Activated naive CD8-positive, alpha-beta T cell treated with anti-CD3 and anti-CD28 coated beads, Interleukin-2, amount 10 ng/mL, durations not matched to agents 7 days and 5 days (primary cell): ENCODE measurements at places on chromosomes 11 and 22. TPM values are rescaled to one million over a fixed set of nuclear protein-coding genes. Genes with fewer than 3 reads are reported as not detected.

Gene ANKK1
- 2.4 TPM for total RNA-seq

GRCh38 chr11:125326126-125326525 is 161.6 kb downstream of the PKNOX2 start:
- no peak for DNase-seq

GRCh38 chr11:19721176-19721575 is 8.5 kb downstream of the NAV2 start:
- no peak for DNase-seq

DNA sequence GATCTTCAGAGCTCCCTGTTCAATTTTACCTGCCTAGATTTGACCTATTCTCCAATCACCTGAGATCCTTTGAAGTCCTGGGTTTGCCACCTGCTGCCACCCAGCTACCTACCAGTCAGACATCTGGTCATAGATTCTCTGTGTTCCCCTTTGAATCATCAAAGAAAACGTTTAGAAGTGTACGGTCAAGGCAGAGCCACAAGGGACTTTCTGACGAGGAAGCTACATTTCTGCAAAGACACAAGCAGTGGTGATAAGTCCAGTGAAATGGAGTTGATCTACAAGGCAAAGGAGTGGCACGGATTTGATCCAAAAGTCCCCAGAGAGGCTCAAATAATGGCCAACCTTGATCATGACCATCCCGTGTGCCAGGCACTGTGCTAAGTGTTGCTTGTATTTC is 549.9 kb downstream of the MIAT start:
- DNase-seq = no peak

- no peak for DNase-seq
Observed at GRCh38 chr11:77710358-77710757, 72.8 kb upstream of the CLNS1A start.

- DNase-seq = no peak
Observed at GRCh38 chr11:35163702-35164496, 24.9 kb downstream of the CD44 start.

- DNase-seq = no peak
Observed at GRCh38 chr22:35343664-35344550, 37.0 kb upstream of the HMOX1 start.

DNA sequence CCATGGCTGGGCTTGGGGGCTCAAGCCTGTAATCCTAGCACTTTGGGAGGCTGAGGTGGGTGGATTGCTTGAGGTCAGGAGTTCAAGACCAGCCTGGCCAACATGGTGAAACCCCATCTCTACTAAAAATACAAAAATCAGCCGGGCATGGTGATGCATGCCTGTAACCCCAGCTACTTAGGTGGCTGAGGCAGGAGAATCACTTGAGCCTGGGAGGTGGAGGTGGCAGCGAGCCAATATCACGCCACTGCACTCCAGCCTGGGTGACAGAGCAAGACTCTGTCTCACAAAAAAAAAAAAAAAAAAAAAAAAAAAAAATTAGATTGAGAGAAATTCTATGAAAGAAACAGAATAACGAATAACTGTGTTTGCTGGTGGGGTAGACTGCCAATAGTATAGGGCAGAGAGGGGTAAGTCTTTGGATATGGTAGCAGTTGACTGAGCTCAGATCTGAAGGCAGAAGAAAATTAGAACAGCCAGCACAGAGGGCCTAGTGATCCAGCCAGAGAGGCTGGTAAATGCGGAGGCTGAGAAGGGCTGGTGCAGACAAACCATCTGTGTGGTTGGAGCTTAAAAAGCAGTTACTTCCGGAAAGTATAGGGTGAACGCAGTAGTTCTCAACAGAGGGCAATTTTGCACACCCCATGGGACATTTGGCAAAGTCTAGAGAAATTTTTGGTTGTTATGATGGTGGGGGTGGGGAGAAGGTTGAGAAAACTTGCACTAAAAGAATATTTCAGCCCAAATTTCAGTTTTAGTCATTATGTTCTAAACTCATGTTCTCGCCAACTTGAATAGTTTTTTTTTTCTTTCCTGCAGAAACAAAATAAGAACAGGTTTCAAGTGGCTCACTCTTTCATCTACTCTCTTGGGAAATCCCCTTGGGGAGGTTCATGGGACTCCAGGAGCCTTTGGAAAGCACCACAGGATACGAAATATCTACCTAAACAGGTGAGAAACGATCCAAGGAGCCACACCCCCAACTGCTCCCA is 1.6 kb upstream of the HORMAD2 start:
- DNase-seq = no peak

GRCh38 chr11:2955906-2956476 is 26.8 kb upstream of the PHLDA2 start:
- no peak for DNase-seq

DNA sequence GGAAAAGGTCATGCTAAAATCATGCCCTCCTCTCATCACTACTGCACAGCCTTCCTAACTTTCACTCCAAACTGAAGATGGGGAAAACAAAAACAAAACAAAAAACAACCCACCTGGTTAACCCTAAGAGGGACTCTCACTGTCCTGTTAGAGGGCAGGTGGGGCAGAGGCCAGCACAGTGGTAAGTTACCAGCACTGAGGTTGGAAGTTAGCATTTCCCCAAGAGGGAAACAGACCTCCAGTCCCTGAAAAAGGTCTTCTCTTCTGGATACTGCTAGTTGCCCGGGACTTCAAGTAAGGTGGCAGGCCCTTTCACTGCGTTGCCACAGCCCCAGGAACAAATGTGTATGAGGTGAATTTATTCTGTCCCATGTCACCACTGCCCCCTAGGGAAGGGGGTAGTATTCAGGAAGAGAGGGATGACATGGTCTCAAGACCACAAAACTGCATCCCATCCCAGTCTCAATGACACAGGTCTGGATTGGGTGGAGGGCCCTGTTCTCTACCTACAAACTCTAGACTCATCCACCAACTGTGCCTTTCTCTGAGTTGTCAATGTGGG is 792 bp upstream of the ADAMTS8 start:
- DNase-seq = no peak

DNA sequence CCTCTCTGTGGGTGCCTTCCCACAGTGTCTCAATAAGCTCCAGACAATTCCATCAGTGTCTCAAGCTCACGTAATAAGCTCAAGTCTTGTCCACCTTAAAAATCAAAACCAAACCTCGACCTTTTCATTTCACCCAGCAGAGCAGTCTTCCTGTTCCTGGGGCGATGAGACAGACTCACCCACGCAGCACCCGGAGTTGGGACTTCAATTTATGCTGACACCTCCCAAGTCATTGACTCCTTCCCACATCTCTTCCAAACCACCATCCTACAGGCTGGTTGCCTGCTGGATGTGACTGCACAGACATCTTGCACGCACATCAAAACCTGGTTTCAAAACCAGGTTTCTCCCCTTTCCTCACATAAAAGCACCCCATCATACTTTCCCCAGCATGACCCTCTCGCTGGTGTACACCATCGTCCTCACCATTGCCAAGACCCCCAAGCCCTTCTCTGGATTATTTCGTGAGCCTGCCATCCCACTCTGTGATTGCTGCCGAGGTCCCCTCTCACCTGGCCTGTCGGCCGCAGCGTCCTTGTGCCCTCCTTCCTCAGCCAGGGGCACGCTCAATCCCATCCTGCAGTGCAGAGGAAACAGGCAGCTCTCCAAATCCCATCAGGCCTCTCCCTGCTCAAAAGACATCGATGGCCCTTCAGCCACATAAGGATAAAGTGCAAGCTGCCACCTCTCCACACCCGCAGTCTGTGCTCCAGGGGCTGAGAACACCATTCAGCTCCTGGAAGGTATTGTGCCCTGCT is 45.1 kb upstream of the FBXO3 start:
- DNase-seq = no peak

- DNase-seq = no peak
Observed at GRCh38 chr11:47464483-47464882, 15.5 kb upstream of the RAPSN start.

DNA sequence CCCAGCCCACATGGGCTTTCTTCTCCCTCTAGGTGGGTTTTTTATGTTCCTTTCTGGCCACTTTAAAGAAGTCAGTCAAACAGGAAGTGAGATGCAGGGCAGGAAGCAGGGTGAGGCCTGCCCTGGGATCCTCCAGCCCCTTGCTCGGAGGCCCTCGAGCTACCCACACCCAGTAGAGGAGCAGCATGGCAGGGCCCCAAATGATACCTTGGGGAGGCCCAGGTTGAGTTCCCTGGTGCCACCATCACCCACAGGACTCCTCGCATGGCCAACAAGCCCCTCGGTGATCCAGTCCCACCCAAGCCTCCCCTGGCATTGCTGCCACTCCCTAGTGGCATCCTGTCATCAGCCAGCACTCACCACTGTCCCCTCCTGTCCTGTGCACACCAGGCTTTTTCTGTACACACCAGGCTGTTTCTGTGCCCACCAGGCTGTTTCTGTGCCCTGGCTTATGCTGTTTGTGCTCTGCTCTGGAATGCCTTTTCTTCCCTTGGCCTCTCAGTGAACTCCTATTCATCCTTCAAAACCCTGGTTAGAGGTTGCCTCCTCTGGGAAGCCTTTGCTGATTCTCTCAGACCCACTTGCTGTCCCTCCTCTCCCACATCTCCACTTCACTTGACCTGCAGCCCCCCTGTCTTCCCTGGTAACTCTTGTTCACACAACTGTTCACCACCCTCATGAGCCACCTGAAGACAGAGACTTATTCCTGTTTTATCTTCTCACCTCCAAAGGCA is 3.1 kb upstream of the PTGDR2 start:
- peak; percentile 58 for DNase-seq

DNA sequence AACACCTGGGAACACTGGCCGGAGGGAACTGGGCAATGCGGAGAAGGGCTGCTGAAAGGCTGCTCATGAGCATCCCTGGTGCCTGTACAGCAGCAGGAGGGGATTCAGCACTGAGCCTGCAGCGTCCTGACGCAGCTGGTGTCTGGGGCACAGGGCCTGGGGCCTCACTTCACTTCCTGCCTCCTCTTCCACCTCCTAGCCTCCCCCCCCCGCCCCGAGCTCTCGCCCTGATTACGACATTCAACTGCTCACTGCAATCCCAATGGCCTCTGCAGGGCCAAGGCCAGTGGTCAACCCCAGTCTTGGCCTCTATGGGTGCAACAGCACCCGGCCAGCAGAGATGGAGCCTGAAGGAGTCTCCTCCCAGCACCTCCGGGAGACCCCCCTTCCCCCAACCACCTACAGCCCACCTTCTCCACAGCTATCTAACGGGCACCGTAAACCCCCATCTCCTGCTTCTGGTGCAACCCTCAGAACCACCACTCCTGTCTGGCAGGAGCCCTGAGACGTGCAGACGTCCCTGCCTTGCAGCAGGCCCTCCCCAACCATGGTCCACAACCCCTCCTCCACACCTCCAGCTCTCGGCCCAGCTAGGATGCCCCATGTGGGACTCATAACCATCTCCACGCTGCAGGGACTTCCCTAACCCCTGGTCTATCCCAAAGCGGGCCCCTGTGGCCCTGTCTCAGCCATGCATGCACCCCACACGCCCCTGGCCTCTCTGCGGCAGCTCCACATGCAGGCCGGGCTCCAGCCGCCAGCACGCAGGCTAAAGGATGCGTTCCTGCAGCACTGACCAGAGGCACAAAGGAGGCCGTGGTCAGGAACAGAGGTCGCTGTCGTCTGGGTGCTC is 38.2 kb downstream of the BRD1 start:
- peak; percentile 59 for DNase-seq
